T-cell (primary cell): ENCODE measurements at places on chromosomes 1 and 21. TPM values are rescaled to one million over a fixed set of nuclear protein-coding genes. Genes with fewer than 3 reads are reported as not detected.
A peak's percentile ranks its signal among the peaks of the same experiment; 100 is the strongest.

GRCh38 chr21:42859891-42860230 lies 19.5 kb downstream of the WDR4 start:
- DNase-seq: no peak
- no peaks in the 10 kb centered on the region for H3K27me3 ChIP-seq

DNA sequence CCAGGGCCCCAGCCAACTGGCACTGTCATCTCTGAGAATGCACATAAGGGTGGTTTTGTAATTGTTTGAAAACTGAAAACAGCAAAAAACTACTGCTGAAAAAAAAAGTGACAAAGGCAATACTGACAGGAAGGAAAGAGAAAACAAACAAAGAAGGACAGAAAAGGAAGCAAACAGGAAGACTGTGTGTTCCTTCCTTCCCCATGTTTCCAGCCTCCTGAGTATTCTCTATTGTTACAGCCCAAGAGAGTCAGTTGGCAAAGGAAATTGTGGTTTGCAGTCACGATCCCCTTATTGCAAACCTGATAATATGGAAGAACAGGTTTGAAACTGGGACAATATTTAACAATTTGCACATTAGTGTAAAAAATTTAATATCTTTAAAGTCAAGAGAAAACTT lies 1177.6 kb downstream of the PLA2G4A start:
- H3K4me3 ChIP-seq: no peak overlapping the region
- no peaks in the 10 kb centered on the region for H3K36me3 ChIP-seq
- no peak overlapping the region for H3K27ac ChIP-seq
- no peaks in the 10 kb centered on the region for H3K27me3 ChIP-seq

- no peaks in the 10 kb centered on the region for H3K27me3 ChIP-seq
- H3K4me1 ChIP-seq: peaks cover 21% of the 10 kb centered on the region
- H3K4me3 ChIP-seq: no peak overlapping the region
- peak overlapping the region; percentile 40 for H3K27ac ChIP-seq
- DNase-seq: no peak
Measured at GRCh38 chr1:212753749-212754148, 37.8 kb downstream of the NSL1 start.

The CAMK1G gene
- total RNA-seq: not detected

DNA sequence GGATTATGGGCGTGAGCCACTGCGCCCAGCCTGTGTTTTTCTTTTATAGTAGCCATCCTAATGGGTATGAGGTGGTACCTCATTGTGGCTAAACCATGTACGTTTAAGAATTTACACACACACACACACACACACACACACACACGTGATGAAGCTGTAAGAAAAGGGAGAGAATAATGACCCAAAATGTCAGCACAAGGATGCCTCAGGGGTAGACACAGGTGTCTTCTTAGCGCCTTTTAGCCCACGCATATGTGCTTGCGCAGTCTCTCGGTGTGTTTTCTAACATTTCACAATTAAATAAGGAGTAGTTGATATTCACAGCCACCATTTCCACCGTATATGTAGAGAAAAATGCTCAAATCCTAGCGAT lies 782 bp upstream of the PFKL start:
- peak overlapping the region; percentile 43 for H3K4me3 ChIP-seq
- no peaks in the 10 kb centered on the region for H3K36me3 ChIP-seq
- no peaks in the 10 kb centered on the region for H3K27me3 ChIP-seq
- DNase-seq: no peak

The GJC2 gene
- total RNA-seq: 1.1 TPM

- no peak overlapping the region for H3K4me3 ChIP-seq
- no peak overlapping the region for H3K27ac ChIP-seq
- H3K27me3 ChIP-seq: no peaks in the 10 kb centered on the region
- DNase-seq: no peak
- H3K4me1 ChIP-seq: peaks cover 29% of the 10 kb centered on the region
Measured at GRCh38 chr21:46054451-46054881, 43.4 kb upstream of the COL6A2 start.

GRCh38 chr1:226135709-226136108 lies 50.8 kb downstream of the ACBD3 start:
- no peak overlapping the region for H3K27ac ChIP-seq
- H3K36me3 ChIP-seq: no peaks in the 10 kb centered on the region
- no peaks in the 10 kb centered on the region for H3K4me1 ChIP-seq
- H3K27me3 ChIP-seq: no peaks in the 10 kb centered on the region

DNA sequence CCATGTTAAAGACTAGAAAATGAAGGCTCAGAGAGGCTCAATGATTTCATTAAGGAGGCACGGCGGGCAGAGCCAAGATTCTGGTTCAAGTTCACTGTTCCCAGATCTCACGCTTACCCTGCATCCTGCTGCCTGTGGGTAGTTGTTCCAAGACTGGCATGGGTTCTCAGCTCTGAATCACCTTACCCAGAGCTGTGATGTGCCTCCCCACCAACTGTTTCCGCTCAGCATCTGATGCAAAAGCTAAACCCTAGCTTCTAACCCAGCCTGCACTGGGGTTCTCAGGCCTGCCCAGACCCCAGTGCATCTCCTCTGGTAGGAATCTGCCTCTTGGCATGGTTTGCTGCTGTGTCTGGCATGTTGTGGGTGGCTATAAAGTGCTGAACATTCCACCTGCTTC lies 11.8 kb downstream of the TNR start:
- no peak for DNase-seq
- H3K36me3 ChIP-seq: no peaks in the 10 kb centered on the region
- no peak overlapping the region for H3K4me3 ChIP-seq
- no peak overlapping the region for H3K27ac ChIP-seq
- peaks cover 11% of the 10 kb centered on the region for H3K27me3 ChIP-seq
